ENCODE measurements at places on chromosomes 6 and 20. TPM values are rescaled to one million over a fixed set of nuclear protein-coding genes. Genes with fewer than 3 reads are reported as not detected.
A peak's percentile ranks its signal among the peaks of the same experiment; 100 is the strongest.

- peak overlapping the region; percentile 9 for H3K4me3 ChIP-seq
- H3K36me3 ChIP-seq, result no peaks in the 10 kb centered on the region
- ATAC-seq, result peak; percentile 98
These were observed 52.2 kb upstream of the DTNBP1 start for GRCh38 chr6:15715060-15715459.

DNA sequence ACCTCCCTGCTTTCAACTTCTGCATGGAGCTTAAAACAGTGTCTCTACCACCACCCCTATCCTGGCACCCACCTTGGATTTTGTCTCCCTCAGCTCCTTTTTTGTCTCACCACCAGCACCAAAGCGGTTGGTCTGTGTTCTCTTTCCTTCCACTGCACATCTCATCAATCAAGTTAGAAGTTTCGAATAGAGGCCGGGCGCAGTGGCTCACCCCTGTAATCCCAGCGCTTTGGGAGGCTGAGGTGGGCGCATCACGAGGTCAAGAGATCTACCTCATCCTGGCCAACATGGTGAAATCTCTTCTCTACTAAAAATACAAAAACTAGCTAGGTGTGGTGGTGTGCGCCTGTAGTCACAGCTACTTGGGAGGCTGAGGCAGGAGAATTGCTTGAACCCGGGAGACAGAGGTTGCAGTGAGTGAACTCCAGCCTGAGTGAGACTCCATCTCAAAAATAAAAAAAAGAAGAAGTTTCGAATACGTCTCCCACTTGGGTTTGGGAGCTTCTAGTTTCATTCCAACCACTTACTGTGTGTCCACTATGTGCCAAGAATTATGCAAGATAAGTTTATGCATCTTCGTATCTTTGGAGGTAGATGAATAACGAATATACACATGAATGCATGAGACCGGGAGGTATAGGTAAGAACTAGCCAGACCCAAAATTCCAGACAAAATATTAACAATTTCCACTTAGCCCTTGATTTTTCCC is 5.9 kb downstream of the PCED1A start:
- peaks cover 5% of the 10 kb centered on the region for H3K4me1 ChIP-seq
- H3K36me3 ChIP-seq, result peaks cover 5% of the 10 kb centered on the region
- no peak for ATAC-seq
- H3K4me3 ChIP-seq, result no peak overlapping the region

DNA sequence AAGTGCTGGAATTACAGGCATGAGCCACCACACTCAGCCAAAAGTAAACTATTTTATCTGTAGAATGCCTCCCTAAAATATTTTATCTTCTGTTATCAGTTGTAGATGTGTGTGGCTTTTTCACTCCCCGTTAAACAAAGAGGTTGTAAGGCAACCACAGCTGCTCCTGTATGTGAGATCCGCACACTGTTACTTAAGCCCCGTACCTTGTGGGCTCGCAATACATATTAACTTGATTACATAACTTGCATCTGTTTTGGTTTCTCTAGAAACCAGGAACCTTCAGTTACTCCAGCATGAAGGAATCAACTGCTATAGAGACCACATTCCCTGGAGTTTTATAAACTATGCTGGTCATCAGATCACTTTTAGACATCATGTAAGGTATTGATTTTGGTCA is 420.1 kb upstream of the SLC35B3 start:
- no peak for ATAC-seq
- no peaks in the 10 kb centered on the region for H3K36me3 ChIP-seq
- H3K4me3 ChIP-seq, result no peak overlapping the region
- H3K27ac ChIP-seq, result no peak overlapping the region
- H3K4me1 ChIP-seq, result no peaks in the 10 kb centered on the region

- H3K27me3 ChIP-seq, result peaks cover 60% of the 10 kb centered on the region
- no peaks in the 10 kb centered on the region for H3K36me3 ChIP-seq
- H3K27ac ChIP-seq, result no peak overlapping the region
These were observed 1.3 kb upstream of the FOXF2 start for GRCh38 chr6:1387876-1388629.

GRCh38 chr6:119138906-119139541 is 60.6 kb upstream of the FAM184A start:
- H3K27me3 ChIP-seq, result peaks cover 4% of the 10 kb centered on the region
- H3K4me1 ChIP-seq, result no peaks in the 10 kb centered on the region
- ATAC-seq, result peak; percentile 62
- H3K27ac ChIP-seq, result no peak overlapping the region

GRCh38 chr6:168103050-168103830 is 24.2 kb upstream of the FRMD1 start:
- H3K4me1 ChIP-seq, result no peaks in the 10 kb centered on the region
- H3K36me3 ChIP-seq, result no peaks in the 10 kb centered on the region
- no peak overlapping the region for H3K27ac ChIP-seq
- no peak for ATAC-seq
- H3K27me3 ChIP-seq, result peaks cover 42% of the 10 kb centered on the region

DNA sequence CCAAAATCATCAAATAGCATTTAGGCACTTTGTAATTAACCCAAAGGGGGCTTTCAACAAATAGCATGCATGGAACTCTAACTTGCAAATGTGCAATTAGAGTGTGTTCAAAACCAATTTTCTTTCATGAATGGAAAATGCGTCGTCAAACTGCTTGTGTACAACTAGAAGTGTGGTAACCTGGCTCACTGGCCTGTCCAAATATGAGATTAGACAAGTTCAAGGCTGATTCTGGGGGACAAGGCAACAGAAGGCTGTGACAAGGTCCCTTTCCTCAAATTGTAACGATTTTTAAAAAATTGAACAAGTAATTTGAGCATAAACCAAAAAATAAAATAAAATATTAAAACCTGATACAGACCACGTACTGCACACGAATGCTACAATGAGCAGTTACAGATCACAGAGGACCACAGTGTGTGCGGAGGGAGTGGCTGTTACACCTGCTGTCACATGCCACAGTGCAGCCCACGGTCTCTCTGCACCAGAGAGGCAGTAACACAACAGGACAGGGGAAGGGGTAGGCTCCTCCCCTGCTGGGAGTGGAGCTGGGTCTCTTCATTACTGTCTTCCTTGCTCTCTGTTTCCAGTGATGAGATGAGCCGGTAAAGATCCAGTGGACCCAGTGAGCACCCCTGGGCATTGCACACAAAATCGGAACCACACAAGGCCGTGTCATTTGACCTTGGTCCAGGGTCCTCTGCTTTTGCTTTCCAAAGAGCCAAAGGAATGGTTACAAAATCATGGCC is 252.2 kb upstream of the PDE10A start:
- peaks cover 11% of the 10 kb centered on the region for H3K27me3 ChIP-seq
- no peak overlapping the region for H3K27ac ChIP-seq
- no peaks in the 10 kb centered on the region for H3K4me1 ChIP-seq
- H3K4me3 ChIP-seq, result no peak overlapping the region
- no peak for ATAC-seq

- no peak overlapping the region for H3K4me3 ChIP-seq
- no peaks in the 10 kb centered on the region for H3K27me3 ChIP-seq
- H3K36me3 ChIP-seq, result no peaks in the 10 kb centered on the region
- no peak for ATAC-seq
These were observed 18.7 kb upstream of the TTPAL start for GRCh38 chr20:44457016-44457415.

DNA sequence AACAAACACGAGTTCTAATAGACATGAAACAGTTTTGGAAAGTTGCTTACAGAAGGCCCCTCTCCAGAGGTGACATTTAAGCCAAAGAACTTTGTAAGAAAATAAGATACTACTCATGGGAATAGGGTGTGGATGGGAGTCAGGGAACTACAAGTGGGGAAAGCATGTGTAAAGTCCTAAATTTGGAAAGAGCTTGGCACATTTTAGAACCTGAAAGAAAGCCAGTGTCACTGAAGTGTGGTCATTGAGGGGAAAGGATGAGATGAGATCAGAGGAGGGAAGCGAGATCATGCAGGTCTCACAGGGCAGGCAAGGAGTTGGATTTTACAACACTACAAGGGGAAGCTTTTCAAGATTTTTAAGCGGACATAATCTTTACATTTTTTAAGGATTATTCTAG is 38.0 kb downstream of the VGLL2 start:
- H3K36me3 ChIP-seq, result no peaks in the 10 kb centered on the region
- H3K27me3 ChIP-seq, result peaks cover 4% of the 10 kb centered on the region
- no peaks in the 10 kb centered on the region for H3K4me1 ChIP-seq
- no peak for ATAC-seq

PLEKHG1 gene
- total RNA-seq, result 7.8 TPM

TMEM151B gene
- 0.05 TPM for total RNA-seq

LCA5 gene
- total RNA-seq, result 0.32 TPM

CTCFL gene
- not detected for total RNA-seq

PET117 gene
- 8.4 TPM for total RNA-seq

BMP7 gene
- total RNA-seq, result not detected

SLPI gene
- not detected for total RNA-seq

All from activated T-helper 17 cell treated with anti-CD3 and anti-CD28 coated beads, Interleukin-2, amount 50 U/mL, for 72 hours (primary cell).